ENCODE measurements at places on chromosomes 12 and 14.

- no peak for DNase-seq
Observed at GRCh38 chr12:58079806-58080205, 138.4 kb downstream of the ATP23 start.

DNA sequence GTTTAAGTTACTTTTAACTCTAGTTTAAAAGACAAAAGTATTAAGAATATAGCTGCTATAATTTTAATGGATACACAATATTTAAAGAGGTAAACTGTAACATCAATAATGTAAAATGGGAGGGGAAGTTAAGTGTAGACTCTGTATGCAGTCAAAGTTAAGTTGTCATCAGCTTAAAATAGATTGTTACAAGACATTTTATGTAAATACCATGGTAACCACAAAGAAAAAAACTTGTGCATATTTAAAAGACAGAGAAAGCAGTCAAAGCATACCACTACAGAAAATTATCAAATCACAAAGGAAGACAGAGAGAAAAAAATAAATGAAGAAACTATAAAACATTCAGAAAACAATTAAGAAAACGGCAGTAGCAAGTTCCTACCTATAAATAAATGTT, 73.3 kb downstream of the CEP128 start:
- DNase-seq = no peak

GRCh38 chr12:27838543-27839185, 58.6 kb upstream of the MANSC4 start:
- DNase-seq = no peak

DNA sequence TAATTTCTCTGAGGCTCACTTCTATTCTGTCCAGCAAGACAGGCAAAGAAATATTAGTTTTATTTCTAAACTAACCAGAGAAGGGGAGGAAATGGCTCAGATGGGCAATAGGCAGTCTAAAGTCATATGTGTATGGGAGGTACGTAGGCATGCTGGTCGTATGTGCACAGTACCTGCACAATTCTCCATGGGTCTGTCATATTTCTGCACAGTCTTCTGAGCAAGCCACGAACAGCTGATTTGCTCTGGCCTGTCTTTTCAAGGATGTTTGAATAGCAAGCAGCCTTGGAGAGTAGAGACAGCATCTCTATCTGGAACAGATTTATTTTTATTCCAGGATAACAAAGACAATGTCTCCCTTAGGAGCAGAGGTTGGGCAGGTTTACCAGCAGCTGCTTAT, 92.1 kb downstream of the SLC25A47 start:
- DNase-seq = no peak

GRCh38 chr12:47838286-47838931, 18.7 kb upstream of the HDAC7 start:
- no peak for DNase-seq

DNA sequence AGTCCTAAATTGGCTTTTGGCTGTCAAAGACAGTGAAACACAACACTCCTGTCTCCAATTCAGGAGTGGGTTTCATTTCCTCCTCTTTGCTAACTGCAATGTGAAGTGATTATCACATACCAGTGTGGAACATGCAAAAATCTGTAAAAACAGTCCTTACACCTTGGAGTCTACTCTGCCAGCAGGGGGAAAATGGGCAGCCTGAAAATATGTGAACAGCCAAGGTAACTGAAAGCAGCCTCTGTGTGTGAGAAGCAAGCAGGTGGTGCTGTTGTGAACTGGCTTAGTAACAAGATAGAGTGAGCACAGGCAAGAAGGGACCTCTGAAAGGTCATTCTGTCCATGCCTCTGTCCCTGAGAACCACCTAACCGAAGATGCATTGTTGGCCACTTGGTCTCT, 6.0 kb downstream of the PRMT8 start:
- no peak for DNase-seq

DNA sequence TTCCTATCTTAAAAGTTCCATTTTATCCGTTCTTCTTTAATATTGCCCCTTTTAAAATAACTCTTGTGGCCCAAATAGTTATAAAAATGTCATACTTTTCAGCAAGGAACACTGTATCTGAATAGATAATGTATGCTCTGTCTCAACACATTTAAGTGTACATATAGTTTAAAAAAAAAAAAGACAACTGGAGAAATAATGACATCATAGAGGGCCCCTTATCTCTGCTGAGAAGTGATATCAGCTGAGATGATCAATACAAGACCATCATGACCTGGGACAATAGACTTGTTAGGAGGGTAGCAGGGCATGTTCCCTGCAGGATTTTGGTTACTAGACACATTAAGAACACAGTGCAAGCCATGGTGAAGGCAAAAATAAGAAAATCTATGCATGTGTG, 77.5 kb downstream of the PEBP1 start:
- no peak for DNase-seq

DNA sequence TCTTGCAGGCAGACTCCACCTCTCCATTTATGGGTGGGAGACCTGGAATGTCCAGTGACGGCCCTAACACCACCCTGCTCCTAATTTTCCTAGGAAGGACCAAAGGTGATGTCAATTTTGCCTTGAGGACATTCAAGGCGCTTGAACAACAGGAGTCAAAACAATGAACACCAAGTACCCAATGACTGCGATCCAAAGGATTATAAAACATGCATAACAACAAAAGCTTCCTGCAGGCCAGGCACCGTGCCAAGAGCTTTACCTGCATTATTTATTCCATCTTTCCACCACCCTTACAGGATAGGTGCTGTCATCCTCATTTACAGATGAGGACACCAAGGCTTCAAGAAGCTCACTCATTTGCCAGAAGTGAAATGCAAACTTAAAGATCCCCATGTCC, 15.2 kb upstream of the FOXN3 start:
- DNase-seq = no peak

- DNase-seq = no peak
Observed at GRCh38 chr14:54483846-54484245, 4.9 kb downstream of the GMFB start.

- no peak for DNase-seq
Observed at GRCh38 chr14:84420221-84420620, 1109.7 kb upstream of the FLRT2 start.

- no peak for DNase-seq
Observed at GRCh38 chr14:80982711-80983110, 27.3 kb downstream of the TSHR start.

- DNase-seq = no peak
Observed at GRCh38 chr14:20610002-20610765, 19.0 kb upstream of the RNASE12 start.

- DNase-seq = no peak
Observed at GRCh38 chr12:26896913-26897312, 40.9 kb downstream of the INTS13 start.

GRCh38 chr14:94890785-94891184, 120.9 kb upstream of the GSC start:
- no peak for DNase-seq

DNA sequence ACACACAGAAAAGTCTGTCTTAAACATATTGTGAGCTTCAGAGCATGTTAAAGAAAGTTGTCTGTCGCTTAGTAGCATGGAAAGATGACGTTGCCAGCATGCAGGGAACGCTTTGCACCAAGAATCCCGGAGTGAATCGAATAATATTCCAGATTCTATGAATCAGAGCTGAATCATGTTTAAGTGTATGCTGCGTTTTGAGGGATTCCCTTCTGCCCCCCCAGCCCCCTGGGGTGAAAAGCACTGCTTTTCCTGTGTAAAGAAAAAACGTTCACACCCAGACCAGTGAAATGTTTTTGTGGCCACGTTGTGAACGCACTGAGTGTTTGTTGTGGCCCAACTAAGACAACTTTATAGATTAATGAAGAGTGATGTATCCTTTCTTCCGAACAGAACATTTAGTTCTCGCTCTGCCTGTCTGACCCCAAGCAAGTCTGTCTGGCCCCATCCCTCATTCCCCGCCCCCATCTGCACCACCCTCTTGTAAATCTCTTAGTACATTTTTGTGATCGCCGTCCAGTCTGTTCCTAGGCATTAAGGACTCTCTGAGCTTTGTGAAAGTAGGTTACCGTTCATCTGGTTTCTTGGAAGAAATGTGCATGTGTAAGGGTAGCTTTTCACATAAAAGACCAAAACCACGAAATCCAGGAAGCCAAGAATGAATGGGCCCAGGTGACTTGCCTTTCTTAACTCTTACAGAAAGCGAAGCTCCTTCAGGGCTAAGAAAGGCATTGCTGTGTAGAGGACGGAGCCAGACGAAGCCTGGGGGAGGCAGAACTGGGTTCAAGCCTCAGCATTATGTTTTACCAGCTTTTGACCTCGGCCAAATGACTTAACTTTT, 103.0 kb downstream of the SAMD4A start:
- DNase-seq = no peak

- no peak for DNase-seq
Observed at GRCh38 chr12:85829391-85829790, 6.8 kb downstream of the RASSF9 start.

DNA sequence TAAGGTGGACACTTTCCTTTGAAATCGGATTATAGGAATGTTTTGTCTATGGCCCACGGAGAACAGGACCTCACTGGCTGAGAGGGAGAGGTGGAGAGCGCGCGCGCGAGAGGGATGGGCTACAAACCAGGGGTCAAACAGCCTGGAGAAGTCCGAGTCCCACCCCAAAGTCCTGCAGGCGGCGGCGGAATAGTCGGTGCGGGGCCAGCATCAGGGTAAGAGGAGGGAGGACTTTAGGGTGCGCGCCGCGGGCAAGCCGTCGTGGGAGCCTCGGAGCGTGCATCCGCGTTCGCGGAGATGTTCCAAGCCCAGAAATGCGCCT, 3.3 kb upstream of the HOXC8 start:
- no peak for DNase-seq
